ENCODE measurements at places on chromosomes 11 and 22.

- DNase-seq, result no peak
These were observed 23.1 kb upstream of the CBX7 start for GRCh38 chr22:39175353-39176142.

GRCh38 chr11:17719028-17719937 lies at the start of gene MYOD1:
Gene MYOD1 (plus strand): TSS chr11:17719571. CDS start chr11:17719783, 212 bp downstream.
- peak; percentile 30 for DNase-seq

DNA sequence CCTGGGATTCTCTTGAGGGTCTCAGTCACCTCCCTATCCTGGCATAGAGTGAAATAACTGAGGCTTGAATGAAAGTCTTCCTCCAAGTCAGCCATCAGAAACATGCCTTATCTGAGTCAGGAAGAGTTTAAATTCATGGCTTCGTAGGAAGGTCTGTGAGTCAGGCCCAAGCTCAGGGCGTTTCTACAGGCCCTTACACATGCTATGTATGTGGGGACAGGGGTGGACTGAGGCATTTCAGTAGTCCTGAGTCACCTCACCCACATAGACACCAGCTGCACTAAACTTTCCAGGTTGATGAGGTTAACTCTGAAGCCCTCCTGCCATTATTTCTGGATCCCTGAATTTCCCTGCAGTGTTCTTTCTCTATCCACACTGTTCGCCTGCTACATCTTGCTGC lies 134.6 kb upstream of the RCN1 start:
- no peak for DNase-seq

DNA sequence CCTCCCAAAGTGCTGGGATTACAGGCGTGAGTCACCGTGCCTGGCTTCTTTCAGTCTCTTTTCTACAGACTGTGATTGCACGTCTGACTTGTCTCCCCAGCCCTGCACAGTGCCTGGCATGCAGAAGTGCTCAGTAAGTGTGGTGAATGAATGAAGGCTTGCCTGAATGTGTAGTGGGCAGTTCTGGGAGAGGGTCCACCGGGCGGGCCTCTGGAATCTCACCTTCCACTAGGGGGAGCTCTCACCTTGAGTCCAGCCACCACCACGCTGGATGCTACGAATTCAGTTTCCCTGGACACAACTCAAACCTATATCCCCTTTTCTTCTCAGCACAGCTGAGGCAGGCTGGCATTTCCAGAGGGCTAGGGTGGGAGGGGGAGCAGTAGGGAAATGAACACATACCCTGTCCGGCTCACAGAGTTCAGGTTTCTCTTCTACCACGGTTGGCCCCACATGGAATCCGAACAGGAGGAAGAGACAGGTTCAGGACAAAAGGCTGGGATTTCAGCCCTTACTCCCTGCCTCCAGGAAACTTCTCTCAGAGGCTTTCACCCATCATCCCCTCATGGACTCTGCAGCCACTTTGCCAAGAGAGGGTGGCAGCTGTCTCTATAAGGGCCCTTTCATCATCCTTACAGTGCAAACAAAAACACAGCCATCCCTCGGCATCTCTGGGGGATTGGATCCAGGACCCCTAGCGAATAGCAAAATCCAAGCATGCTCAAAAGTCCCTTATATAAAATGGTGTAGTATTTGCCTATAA lies 86.8 kb downstream of the NECTIN1 start:
- DNase-seq, result no peak
